ENCODE measurements at places on chromosomes 7 and 10.

DNA sequence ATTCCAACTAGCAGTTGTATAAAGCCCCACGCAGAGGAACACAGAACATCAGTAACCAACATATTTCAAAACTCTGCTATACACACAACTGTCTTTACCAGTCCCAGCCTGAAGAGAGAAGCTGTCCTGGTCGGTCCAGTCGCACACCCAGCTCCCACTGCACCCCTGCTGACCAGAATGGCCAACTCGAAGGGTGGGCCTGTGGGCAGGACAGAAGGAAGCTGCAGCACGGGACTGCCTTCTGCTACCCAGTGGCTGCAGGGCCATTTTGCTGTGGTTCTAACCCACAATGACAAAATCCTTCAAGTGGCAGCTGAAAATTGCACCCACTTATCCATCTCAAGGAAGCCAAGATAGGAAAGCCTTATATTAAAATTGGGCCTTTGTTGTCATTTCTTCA is 48.2 kb downstream of the GSDME start:
- DNase-seq = no peak

GRCh38 chr10:9789996-9790395 is 1227.7 kb upstream of the CELF2 start:
- DNase-seq = no peak

DNA sequence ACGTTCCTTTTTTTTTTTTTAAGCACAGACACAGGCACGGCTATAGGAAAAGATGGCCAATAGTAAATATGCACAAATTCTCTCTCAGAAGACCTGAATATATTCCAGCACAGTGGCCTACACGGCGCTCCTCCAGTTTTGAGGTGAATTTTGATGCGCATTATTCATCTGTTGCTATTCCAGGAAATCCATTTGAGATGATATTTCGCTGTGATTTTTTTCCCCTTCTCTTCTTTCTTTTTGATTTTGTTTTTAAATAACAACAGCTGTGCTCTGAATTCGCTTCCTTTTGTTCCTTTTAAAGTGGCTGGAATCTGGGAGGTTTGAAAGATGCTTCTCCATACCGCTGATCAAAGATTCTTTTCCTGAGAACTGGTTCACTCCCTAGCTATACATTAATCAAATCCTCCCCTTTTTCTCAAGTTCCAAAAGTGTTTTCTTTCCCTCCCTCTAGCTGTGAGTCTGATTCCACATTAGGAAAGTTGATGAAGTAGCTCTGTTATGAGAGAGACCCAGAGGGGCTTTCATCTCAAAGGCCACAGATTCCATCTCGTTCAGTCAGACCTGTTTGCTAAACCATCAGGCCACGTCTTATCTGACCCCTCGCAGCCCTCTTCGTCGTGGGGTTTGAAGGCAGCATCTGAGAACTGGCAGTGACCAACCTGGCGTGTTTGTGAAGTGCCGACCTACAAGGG is 602.7 kb upstream of the NRP1 start:
- DNase-seq = no peak

GRCh38 chr10:49187950-49188761 is at the start of gene TMEM273:
TSS of gene TMEM273 (minus strand) at chr10:49188391. CDS start at chr10:49188336, 55 bp downstream.
- DNase-seq = no peak

DNA sequence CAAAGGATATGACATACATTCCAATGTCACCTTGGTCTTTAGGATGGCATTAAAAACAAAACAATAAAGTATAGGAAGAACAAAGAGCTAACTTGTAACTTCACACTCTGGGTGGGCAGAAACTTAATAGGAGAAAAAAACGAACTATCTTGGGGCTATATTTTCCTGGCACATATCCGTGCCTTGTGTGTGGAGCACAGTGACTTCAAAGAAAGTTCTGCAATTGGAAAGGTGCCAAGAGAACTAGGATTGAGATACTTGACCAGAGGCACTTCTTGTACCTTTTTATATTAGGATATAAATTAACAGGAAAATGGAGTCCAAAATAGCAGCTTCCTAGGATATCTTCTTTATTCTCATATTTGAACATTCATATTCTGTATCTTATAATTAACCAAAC is 148.4 kb downstream of the SEMA3D start:
- DNase-seq = no peak

DNA sequence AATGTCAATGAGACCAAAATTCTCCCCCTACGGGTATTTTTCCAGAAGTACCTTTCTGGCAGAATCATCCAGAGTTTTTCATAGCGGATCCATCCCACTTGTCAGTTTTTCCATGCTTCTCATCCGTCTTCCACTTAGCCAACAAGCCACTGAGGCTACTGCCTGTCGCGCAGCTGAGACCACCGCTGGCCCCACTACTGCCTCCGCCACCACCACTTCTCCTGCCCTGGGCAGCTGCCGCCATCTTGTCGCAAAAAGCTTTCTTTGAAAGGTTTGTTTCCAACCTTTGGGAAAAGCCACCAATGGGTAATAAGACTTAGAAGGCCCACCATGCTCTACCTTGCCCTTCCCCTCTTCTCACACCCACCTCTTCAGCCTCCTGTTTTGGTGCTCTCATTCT is 42.1 kb downstream of the ERLIN1 start:
- DNase-seq = no peak

GRCh38 chr10:78398382-78398781 is 364.7 kb downstream of the RPS24 start:
- DNase-seq = no peak

- no peak for DNase-seq
These were observed 292.2 kb upstream of the ZWINT start for GRCh38 chr10:56653289-56653688.

DNA sequence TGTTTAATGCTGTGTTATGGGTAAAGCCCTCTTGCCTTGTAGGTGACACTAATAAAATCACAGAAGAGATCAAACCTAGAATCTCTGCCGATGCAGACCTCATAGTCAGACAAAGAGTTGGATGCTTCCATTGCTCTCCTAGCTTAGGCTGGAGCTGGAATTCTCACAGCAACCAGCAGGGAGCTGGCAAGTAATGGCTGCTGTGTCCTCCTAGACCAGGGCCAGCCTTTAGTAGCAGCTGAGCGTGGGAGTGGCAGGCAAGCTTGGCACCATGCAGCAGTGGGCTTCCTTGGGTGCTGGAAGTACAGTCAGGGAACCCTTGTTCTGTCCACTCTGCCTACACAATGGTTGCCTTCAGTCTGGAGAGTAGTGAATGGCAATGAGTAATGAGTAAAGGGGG is 598.3 kb upstream of the GALNT17 start:
- DNase-seq = no peak

GRCh38 chr7:133433165-133433812 is 180.4 kb downstream of the EXOC4 start:
- no peak for DNase-seq

DNA sequence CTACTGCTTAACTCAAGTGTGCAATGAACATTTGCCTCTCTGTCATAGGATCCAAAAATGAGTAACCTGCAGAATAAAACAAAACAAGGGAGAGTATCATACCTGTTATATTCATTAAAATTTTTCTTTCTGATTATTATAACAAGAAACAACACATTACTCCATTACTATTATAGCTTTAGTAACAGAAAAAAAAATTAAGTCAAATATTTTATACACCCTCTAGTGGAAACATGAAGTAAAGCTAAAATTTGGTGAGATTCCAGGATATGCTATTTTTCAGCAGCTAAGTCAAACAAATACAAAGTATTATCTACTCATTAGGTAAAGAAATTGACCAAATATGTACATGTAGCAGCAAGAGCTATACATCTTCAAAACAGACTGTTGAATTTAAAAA is 56.3 kb downstream of the PDZD8 start:
- no peak for DNase-seq

GRCh38 chr7:135981958-135982646 is 4.9 kb upstream of the MTPN start:
- DNase-seq = no peak

DNA sequence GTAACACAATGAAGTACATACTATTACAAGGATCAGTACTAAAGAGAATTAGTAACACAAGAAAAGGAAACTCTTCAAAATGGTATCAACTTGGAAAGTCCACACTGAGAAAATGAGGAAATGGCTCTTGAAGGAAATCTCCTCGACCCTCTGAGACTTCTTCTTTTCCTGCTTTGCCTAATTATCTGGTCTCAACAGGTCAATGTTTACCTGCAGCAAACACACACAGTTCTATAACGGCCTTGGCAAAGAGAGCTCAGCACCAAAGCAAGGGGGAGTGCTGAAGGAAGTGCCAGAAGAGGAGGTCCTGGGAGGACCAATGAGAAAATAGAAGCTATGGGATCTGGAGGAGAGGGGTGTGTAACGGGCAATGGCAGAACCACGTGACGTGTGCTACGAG is 21.9 kb downstream of the CHCHD3 start:
- no peak for DNase-seq

- no peak for DNase-seq
These were observed 242.3 kb upstream of the AOAH start for GRCh38 chr7:36966636-36967035.

DNA sequence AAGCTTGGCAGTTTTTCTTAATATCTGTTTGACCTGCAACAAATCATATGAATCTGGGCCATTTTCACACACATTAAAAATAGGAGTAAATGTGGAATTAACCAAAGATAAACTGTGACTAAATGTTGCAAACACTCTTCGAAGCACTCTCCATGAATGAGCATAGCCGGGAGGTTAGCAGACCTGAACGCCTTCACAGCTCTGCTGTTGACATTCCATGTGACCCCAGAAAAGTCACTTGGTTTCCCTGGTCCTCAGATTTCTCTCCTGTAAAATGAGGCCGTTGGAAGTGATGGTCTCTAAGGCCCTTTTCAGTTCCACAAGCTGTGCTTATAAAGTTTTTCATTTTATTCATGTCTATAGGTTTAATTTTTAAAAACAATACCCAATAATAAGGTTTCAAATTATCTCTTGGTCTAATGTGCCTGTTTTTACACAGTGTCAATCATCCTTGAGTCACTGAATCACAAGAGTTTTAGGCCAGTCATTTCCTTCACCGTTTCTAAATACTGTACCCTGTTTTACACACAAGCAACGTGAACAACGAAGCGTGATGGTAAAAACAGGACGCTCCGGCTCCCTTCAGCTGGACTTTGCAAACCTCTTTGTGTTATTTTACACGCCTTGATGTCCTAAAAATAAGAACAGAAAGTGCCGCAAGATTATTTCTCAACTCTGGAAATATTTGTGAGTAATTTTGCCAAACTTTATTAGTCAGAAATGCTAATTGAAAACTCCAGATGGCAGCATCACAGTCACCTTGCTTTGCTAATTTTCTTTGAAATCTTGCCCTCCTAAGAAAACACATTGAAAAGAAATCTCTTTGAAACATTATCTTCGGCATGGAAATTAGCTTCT is 38.6 kb upstream of the MET start:
- no peak for DNase-seq

DNA sequence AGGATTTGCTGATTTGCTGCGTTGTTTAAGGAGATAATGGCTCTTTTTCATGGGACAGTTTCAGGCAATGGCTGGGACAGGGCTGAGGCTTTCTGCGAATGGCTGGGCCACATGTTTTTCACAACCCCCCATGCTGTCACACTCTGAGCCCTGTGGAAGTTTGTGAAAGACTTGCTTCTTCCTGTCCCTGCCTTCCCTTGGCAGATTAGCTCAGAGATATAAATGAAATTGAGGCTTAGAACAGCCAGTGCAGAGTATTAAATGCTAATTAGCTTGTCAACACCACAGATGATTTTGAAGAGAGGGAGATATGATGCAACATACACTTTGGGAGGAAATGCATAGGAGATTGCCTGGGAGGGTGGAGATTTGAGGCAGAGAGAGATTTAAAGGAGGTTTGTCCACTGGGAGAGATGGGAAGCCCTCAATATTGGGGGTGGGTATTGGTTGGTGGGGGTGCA is 232.0 kb downstream of the SH2D4B start:
- DNase-seq = no peak

Measured in omental fat pad (tissue), 4 donors.